ENCODE measurements at places on chromosomes 11 and 22.

DNA sequence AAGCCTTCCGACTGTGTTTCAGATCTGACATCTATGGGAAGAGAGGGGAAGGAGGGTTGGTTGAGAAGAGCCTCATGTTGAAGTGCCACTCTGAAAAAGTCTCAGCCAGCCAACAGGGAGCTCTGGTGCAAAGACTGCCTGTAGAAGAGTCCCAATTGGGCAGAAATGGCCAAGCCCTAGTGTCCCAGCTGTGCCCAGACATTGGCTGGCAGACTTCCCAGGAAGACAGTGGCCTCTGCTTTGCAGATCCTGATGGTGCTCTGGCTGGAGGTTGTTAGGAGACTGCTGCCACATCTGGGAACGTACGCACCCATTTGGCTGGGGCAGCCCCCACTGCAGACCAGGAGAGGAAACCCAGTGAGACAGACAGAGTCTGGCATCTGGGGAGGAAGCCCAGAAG is 3.2 kb upstream of the PLA2G3 start:
- DNase-seq = no peak

- DNase-seq = no peak
Observed at GRCh38 chr11:125431481-125431880, 64.6 kb downstream of the FEZ1 start.

GRCh38 chr22:17829695-17830042 is 55.4 kb upstream of the BID start:
- no peak for DNase-seq

- DNase-seq = no peak
Observed at GRCh38 chr11:63939397-63939891, 642 bp downstream of the NAA40 start.

DNA sequence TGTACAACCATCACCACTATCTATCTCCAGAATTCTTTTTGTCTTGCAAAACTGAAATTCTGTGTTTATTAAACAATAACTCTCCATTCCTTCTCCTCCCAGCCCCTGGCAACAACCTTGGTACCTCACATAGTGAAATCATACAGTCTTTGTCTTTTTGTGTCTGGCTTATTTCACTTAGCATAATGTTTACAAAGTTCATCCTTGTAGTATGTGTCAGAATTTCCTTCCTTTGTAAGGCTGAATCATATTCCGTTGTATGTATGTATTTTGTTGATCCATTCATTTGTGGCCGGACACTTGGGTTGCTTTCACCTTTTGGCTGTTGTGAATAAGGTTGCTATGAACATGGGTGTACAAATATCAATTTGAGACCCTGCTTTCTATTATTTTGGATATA is 243.7 kb upstream of the TBCEL start:
- DNase-seq = no peak

- DNase-seq = no peak
Observed at GRCh38 chr11:13826505-13827278, 135.8 kb upstream of the SPON1 start.

DNA sequence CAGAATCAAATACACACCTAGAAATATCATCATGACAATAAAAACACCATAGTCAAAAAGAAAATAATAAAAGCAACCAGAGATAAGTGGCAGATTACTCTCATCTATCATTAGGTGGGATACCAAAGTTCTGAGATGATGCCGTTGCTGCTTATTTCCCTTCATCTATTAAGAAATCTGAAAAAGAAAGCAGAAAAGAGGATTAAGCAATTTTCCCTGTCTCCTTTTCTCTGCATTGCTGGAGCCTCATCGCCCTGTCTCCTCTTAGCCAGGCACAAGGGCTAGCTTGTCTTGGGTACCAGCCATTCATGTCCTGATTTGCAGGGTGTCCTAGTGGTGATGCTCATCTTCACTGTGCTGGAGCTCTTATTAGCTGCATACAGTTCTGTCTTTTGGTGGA is 3.9 kb upstream of the MS4A14 start:
- no peak for DNase-seq

- DNase-seq = peak; percentile 71
Observed at GRCh38 chr11:2302306-2302895, 588 bp downstream of the TSPAN32 start.

Data from coronary artery (tissue), 2 donors.